M059J (cell line): ENCODE measurements at places on chromosomes 3 and 15. TPM values are rescaled to one million over a fixed set of nuclear protein-coding genes. Genes with fewer than 3 reads are reported as not detected.
A peak's percentile ranks its signal among the peaks of the same experiment; 100 is the strongest.

GHRL gene
- total RNA-seq, result not detected in 2 replicates

RYK gene
- 71.7 and 87.7 TPM in 2 replicates for total RNA-seq

NEK10 gene
- 0.71 and 1.4 TPM in 2 replicates for total RNA-seq

SH3BP5 gene
- 9.2 and 9.9 TPM in 2 replicates for total RNA-seq

CCDC39 gene
- not detected in 2 replicates for total RNA-seq

P2RY1 gene
- total RNA-seq, result 0.02 TPM in 1 of 2 replicates, not detected in the other

TNNC1 gene
- total RNA-seq, result not detected in 2 replicates

- DNase-seq, result peak; percentile 35
Measured at GRCh38 chr15:50181969-50182218, at the start of gene SLC27A2. SLC27A2 (plus strand) TSS chr15:50182196; CDS start chr15:50182428, 232 bp downstream.

DNA sequence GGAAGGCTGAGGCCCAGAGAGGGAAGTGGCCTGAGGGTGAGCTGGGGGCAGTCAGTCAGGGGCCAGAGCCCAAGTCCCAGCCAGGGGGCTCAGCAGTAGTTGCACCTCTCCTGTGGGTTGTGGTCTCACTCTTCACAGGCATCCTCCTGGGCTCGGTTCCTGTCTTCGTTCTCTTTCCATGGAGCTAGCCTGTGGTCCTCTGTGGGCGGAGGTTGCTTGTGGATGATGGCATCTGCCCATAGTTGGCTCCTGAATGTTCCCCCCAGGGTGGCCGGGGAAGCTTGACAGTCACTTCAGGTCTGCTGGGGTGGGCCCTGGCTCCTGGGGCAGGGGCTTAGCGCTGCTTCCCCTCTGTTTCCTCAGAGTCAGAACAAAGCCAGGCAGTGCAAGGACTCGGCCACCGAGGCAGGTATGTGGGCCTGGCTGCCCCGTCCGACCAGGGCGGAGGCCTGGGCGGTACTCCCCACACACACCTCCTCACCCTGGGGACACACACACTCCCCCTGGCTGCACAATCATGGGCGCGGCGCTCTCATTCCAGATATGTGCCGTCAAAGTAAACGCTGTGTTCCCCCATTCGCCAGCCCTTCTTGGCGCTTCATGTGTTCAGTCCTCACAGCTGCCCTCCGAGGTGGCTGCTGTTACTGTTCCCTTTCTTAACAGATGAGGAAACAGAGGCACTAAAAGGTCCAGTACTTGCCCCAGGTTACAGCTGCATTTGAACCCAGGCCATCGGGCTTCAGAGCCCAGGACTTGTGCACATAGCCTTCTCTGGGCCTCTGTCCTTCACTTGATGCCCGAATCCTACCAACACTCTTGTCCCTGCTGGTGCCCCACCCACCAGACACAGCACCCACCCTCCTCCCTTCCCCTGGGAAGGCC is 34.5 kb downstream of the PSTPIP1 start:
- DNase-seq, result no peak

GRCh38 chr15:34722439-34722836 is 32.4 kb downstream of the GJD2 start:
- peak; percentile 76 for DNase-seq

- DNase-seq, result peak; percentile 12
Measured at GRCh38 chr3:158950178-158950901, 148.5 kb downstream of the MFSD1 start.

DNA sequence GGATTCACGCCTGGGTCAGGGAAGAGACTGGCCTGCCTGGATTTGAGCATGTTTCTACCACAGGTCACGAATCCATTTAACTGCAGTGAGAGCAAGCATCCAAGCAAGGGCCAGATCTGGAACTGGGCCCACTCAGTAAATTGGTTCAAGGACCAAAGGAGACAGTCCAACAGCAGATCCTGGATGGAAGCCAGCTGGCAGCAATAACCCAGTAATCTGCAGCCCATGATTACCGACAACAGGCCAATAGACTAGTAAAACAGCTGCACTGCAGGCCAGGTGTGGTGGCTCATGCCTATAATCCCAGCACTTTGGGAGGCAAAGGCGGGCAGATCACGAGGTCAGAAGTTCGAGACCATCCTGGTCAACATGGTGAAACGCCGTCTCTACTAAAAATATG is 11.8 kb downstream of the SAMD7 start:
- peak; percentile 58 for DNase-seq

DNA sequence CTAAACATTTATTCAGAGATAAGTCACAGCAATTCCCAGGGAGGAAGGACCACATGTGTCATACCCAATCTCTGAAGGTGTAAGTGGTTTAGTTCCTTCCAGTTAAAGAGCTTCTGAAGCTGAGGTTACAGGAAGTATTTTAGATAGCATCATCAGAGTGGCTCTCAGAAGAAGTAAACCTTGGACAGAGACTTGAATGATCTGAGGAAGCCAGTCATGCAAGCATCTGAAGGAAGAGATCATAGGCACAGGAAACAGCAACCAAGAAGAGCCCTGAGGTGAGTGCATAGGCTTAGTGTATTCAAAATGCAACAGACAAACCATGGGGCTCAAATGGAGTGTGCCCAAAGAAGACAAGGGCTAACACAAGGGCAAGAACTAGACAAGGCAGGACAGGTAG is 210.3 kb downstream of the ULK4 start:
- DNase-seq, result no peak

DNA sequence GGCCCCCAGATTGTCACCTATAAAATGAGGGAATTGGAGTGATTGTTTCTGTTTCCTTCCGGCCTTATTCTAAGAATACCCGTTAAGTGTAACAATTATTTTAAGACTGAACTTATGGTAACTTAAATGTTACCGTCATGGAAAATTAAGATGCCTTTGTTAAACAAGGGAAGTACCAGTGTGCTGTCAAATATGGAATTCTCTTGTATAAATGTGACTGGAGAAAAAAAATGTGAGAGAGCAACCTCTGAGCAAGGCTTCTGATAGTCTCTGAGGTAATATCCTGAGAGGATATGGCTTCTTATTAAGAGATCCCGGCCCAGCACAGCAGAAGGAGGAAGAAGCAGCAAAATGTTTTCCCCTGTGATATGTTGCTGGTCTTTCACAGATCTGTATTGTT is 480.7 kb upstream of the ADAMTS9 start:
- no peak for DNase-seq

DNA sequence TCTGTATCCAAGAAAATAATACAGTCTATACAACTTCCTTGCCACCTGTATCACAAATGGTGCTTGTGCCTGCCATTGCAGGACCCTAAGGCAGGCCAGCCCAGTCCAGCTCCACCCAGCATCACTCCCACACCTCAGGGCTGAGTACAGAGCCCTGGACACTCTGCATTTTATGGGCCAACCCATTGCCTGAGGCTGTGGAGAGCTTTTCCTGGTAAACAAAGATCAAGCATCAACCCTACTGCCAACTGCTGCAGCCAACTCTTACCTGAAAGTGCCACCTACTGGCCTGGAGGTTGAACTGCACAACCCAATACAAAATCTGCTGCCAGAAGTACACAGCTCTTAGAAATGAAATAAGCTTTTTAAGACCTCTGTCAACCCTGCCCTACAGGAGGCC is 1082.2 kb downstream of the NAALADL2 start:
- peak; percentile 74 for DNase-seq

DNA sequence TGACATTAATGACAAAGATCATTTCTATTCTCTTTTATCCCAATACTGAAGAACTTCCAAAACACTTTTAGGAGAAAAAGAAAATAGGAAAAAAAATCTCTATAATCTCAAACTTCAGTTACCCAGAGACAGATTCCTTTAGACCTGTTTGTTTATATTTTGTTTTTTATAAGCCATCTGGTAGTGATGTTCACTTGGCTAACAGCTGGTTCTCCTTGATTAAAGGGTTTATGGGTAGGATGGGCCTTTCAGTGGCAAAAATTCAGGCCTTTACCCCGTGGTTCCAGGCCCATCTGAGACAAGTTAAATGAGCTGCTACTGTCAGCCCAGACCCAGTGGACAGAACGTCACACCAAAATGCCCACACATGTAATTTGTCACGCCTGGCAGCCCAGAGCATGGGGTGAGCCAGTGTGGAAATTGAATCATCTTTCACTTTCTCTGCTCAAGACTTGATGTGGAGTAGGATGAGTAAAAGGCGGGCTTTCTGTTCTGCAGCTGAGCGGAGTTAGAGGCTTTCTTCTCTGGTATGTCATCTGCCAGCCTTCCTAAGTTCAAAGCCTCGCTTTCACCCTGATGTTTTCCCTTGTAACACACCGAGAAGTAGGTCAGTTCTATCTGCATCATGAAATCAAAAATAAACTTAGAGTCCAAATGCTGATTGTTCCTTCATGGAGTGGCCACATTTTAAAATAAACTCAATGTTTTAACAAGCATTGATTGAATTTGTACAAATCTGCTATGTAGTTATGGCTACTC is 62.5 kb upstream of the SKOR1 start:
- no peak for DNase-seq

- DNase-seq, result no peak
Measured at GRCh38 chr3:25728101-25728500, 55.1 kb downstream of the NGLY1 start.

- peak; percentile 95 for DNase-seq
Measured at GRCh38 chr3:138781012-138781470, 53.7 kb downstream of the PIK3CB start.

DNA sequence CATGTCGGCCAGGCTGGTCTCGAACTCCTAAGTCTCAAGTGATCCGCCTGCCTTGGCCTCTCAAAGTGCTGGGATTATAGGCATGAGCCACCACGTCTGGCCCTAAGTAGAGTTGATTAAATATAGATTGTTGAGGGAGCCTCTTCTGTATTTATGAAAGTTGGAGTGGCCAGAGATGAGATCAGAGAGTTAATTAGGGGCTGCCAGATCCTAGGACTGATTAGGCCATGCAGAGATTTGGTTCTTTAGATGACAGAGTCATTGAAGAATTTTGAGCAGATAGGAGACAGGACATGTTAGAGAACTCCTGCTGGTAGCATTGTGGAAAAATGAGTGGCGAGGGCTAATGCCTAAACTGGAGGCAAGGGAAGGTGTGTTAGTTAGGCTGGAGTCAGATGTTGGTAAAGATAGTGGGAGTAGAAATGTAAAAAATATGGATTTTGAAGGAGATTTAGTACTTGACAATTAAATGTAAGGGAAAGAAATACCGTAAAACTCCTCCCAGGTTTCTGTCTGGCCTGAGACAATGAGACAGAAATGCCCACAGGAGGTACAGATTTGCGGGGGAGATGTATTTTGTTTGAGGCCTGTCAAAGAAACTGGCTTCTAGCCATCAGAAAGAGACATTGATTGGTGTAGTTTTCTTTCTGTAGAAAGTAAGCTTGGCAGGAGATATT is 23.4 kb downstream of the SACM1L start:
- DNase-seq, result peak; percentile 38

- DNase-seq, result no peak
Measured at GRCh38 chr3:134860141-134860540, 65.1 kb downstream of the EPHB1 start.
